ENCODE measurements at places on chromosomes 3 and 15.
A peak's percentile ranks its signal among the peaks of the same experiment; 100 is the strongest.

- no peak for DNase-seq
Measured at GRCh38 chr15:56468401-56468800, 3.5 kb upstream of the MNS1 start.

- no peak for DNase-seq
Measured at GRCh38 chr15:45664451-45664850, 29.6 kb downstream of the SQOR start.

DNA sequence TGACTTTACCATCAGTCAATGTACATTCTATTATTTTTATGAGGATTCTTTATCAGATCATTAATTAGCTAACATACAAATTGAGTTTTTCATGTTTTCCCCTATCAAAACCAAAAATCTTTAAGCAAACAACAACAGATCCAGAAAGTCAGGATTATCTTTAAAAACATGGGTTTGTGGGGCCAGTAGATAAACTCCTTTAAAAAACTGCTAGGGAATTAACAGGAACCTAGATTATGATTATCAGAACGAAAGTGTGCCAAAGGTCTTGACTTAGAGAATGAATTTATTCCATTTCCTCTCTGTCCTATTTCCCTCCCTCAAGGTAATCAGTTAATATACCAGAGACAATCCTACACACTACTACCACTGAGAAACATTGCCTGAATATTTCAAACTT, 13.2 kb upstream of the CCDC13 start:
- no peak for DNase-seq

GRCh38 chr15:101123222-101123910, 128.5 kb downstream of the CHSY1 start:
- DNase-seq, result no peak

GRCh38 chr3:192413461-192413860, 313.9 kb downstream of the FGF12 start:
- no peak for DNase-seq

- DNase-seq, result no peak
Measured at GRCh38 chr3:24154013-24154695, 209.1 kb downstream of the NR1D2 start.

DNA sequence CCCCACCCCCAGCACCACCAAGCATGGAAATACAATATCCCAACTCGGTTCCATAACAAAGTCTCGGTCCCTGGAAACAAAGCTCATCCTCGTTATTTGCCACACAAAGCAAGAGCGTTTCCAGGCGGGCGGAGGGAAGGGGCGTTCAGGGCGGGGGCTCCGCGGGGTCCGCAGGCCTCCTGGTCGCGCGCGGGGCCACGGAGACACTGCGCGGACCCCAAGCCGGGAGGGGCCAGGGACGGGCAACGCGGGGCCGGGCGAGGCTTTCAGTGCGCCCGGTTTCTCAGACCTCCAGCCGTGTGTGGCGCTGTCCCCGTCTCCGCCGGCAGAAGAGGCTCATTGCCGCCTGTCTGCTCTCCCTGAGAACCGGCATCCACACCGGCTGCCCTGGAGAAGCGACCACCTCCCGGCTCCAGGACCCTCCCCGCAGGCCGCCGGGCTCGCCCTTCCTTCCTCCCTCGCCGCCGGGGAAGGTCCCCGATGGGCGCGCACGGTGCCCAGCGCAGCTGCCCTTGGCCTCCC, 329.0 kb downstream of the OCA2 start:
- DNase-seq, result peak; percentile 79

GRCh38 chr3:144364737-144365136, 393.1 kb downstream of the DIPK2A start:
- no peak for DNase-seq

GRCh38 chr15:40307421-40308211, at the start of gene PLCB2:
Gene PLCB2 (minus strand): TSS chr15:40307935. CDS start chr15:40307672, 263 bp downstream.
- peak; percentile 66 for DNase-seq

GRCh38 chr15:91055548-91056331, 33.3 kb upstream of the VPS33B start:
- DNase-seq, result peak; percentile 43

DNA sequence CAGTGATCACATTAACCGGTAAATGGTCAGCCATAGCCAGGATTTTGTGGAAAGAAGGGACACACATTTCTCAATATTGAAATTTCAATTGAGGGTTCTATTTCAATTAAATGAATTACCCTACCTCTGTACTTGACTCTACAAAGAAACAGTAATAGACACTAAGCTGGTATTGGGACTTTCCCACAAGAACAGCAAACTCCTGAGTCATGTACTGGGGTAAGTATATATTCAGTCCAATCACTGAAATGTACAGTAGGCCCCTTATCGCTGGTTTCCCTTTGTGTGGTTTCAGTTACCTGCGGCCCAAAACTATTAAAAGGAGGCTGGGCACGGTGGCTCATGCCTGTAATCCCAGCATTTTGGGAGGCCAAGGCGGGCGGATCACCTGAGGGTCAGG, 17.6 kb downstream of the ASB14 start:
- DNase-seq, result no peak

DNA sequence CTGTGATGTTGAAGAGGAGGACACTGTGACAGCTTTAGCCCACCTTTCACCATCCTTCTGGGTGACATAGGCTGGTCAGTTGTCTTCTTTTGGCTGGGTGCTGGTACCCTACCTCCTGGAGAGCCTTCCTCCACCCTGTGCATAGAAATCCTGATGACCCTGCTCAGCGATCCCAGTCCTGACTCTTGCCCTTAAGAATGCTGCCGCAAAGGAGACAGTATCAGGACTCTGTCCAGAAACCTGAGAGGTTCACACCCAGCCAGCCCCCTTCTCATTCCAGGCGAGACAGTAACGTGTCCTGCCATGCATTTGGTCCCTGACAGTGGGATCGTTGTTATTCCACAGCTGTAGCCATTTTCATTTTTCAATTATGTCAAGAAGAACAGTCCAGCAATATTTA, 312.8 kb upstream of the CHRM5 start:
- no peak for DNase-seq

- DNase-seq, result no peak
Measured at GRCh38 chr3:16795581-16795980, 89.2 kb upstream of the PLCL2 start.

DNA sequence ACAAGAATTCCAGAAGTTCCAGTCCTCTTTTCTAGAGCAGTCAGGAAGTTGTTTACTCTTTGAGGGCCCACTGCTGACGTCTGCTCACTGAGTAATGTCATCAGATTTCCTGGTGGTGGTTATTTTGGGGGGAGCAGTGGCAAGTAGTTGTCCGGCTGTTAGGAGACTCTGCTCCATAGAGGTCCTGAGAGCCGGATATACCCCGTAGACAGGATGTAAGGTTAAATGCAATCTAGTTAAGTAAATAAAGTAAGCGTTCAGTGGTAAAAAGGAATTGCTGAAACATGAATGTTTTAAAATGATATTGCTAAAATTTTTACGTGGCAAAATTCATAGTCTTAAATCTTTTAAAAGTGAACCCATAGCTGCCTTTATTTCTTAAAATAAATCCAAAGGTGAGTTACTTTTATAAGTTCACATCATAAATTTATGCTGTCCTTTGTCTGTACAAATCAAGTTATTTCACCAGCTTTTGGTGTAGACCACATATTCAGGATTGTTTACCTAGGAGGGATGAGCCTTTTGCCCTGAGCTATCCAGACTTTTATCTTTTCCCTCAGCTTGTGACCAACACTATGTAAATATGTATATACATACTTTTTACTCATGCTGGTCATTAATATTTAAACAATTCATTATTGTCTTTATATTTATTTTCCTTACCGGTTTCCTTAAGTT, 65.8 kb downstream of the PDE8A start:
- no peak for DNase-seq

DNA sequence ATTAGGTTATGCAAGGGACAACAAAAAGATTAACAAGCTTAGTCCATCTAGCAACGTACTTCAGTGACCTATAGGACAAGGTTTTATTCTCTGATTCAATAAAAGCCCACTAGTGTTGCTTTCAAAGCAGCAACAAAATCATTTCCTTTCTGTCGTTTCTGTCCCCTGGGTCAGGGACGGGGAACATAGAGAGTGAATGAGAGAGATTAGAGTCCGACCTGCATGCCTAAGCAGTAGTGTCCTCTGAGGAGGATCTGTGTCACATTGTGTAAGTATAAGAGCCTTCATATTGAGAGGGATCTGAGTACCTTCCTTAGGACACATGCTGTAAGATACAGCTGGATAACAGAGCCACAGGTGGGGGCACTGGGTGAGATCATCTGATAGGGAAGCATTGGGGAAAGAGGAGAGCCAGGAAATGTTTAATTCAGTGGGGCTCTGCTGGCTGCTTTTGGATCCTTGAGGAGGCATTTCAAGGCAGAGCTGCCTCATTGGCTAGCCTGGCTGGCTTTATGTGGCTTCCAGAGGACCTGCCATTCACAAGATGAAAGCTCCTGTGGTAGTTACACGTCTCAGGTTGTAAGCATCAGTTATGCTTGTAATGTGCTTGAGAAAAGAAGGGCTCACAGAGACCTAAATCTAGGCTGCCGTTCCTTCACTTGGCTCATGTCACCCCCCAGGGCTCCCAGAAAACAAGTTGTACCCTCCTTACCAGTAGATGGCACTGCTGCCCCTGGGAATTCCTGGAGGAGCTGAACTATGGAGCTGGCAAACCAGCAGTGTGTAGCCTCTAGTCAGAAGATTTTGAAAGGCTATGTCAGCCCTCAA, 2.7 kb downstream of the TMEM108 start:
- no peak for DNase-seq

DNA sequence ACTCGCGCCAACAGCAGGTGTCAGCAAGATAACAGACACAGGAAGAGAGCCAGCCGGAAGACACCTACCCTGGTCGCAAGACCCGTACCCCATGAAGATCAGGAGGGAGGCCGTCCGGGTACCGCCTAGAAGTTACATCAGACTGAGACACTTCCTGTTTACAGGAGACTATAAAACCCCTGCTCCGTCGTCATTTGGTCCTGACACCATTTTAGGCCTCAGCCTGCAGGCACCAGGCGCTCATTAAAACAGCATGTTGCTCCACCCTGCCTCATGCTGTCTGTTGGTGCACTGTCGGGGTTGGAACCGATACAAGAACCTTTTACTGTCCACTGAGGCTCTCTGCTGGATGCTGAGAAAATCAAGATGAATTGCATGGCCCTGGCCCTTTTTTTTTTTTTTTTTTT, 15.6 kb upstream of the PRTG start:
- no peak for DNase-seq

- no peak for DNase-seq
Measured at GRCh38 chr15:68583936-68584755, 5.4 kb downstream of the CORO2B start.

DNA sequence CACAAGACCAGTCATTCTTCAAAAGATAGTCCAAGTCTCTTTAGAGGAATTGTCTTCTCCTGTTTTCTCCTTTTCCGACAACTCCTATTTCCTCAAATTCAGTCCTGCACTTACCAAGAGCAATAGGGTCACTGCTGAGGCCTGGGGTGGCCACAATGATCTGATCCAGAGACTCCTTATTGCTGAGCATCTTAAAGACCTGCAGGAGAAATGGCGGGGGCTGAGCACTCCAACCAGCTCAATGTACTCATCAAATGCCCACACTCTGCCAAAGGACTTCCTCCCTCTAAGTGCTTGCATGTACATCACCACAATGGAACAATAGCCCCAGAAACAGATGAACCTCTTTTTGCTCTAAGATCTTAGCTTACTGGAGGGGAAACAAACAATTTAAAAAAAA, 9.6 kb downstream of the UBL7 start:
- no peak for DNase-seq

DNA sequence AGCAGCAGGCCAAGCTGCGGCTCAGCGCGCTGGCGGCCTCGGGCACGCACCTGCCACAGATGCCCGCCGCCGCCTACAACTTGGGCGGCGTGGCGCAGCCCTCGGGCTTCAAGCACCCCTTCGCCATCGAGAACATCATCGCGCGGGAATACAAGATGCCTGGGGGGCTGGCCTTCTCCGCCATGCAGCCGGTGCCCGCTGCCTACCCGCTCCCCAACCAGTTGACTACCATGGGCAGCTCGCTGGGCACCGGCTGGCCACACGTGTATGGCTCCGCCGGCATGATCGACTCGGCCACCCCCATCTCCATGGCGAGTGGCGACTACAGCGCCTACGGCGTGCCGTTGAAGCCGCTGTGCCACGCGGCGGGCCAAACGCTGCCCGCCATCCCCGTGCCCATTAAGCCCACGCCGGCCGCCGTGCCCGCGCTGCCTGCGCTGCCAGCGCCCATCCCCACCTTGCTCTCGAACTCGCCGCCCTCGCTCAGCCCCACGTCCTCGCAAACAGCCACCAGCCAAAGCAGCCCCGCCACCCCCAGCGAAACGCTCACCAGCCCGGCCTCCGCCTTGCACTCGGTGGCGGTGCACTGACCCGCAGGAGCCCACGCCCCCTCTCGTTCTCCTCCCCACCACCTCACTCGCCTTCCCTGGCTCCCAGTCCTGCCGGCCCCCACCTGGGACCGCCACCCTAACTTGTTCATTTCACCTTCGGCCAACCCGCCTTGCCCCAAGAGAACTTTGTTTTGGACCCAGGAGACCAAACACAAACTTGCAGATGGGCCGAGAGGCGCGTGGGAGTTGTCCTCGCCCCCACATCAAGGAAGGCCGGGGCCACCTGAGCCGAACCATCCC, 1.5 kb downstream of the FOXB1 start:
- peak; percentile 83 for DNase-seq

DNA sequence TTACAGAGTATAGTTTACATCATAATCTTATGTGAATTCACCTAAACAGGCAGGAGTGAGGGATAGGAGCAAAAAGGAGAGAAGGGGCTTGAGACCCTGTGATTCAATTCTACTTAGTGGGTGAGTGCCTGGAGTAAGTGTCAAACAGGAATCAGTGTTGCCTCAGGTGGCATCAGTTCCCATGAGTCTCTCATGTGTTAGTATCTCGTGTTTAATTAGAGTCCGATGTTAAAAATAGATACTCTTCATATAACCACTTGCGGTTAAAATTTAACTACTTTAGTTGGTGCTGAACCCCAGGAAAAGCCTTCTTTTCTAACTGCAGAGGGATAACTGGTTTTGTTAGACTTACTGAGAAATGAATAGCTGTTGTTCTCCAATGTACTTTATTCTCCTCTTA, 251.5 kb downstream of the SUCLG2 start:
- no peak for DNase-seq

- no peak for DNase-seq
Measured at GRCh38 chr3:149233323-149233722, 11.7 kb upstream of the CP start.

- DNase-seq, result peak; percentile 33
Measured at GRCh38 chr15:56919609-56920366, 1.3 kb downstream of the TCF12 start.

DNA sequence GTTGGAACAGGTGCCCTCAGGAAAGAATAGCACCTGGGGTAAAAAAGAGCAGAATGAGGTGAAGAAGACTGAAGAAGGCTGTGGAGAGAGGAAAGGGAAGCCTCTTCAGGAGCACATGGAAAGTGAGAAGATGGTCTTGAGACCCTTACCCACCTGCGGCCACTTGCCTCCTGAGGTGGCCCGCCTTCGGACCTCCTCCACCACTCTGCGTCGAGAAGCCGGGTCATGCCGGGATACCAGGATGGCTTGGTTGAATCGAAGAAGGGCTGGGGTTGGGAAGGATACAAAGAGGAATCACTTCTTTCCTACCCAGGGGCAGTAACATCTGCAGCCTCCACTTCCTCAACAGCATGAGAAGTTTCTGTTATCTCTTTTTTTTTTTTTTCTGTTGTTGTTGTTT, 3.0 kb downstream of the LPCAT4 start:
- DNase-seq, result no peak

Measured in upper lobe of left lung (tissue), 6 donors.